ENCODE measurements at places on chromosomes 6 and 20.

- DNase-seq: no peak
Observed at GRCh38 chr6:106890447-106890846, 84.1 kb downstream of the CD24 start.

DNA sequence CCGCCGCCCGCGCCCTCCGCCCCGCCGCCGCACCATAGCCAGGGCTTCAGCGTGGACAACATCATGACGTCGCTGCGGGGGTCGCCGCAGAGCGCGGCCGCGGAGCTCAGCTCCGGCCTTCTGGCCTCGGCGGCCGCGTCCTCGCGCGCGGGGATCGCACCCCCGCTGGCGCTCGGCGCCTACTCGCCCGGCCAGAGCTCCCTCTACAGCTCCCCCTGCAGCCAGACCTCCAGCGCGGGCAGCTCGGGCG is 1.5 kb downstream of the FOXC1 start:
- DNase-seq: no peak

DNA sequence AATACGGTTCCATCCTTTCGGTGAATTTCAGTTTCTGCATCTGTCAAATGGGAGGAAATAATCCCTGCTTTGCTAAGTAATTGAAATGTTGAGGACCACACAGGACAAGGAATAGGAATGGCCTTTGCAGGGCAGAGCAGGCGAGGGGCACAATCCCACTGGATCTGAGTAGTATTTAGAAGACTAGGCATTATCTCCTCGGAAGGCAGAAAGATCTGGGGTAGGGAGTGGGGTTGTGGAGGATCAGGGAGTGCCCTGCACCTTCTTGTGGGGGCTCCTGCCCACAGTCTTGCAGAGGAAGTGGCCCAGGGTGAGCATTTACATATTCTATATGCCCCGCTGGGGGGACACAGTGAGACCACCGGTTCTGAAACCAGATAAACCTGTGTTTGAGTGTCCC is 87.1 kb upstream of the SIRPA start:
- DNase-seq: no peak

GRCh38 chr6:166898910-166899309 is 57.4 kb downstream of the RNASET2 start:
- DNase-seq: no peak

GRCh38 chr6:159064477-159064876 is 19.7 kb upstream of the TAGAP start:
- DNase-seq: no peak

- no peak for DNase-seq
Observed at GRCh38 chr20:45056473-45057173, 44.3 kb downstream of the KCNS1 start.

DNA sequence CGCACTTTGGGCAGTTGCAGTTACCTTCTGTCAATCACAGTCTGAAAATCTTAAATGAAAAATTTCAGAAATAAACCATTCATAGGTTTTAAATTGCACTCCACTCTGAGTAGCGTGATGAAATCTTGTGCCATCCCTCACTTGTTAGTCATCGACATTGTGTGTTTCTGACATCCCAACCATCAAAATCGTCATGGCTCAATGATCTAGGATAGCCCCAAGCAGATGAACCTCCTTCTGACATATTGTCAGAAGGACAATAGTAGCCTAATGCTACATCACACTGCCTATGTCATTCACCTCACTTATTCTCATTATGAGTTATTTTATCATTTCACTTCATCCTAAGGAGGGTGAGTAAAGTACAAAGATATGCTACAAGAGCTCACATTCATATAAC is 284.8 kb downstream of the PTPRK start:
- DNase-seq: no peak

DNA sequence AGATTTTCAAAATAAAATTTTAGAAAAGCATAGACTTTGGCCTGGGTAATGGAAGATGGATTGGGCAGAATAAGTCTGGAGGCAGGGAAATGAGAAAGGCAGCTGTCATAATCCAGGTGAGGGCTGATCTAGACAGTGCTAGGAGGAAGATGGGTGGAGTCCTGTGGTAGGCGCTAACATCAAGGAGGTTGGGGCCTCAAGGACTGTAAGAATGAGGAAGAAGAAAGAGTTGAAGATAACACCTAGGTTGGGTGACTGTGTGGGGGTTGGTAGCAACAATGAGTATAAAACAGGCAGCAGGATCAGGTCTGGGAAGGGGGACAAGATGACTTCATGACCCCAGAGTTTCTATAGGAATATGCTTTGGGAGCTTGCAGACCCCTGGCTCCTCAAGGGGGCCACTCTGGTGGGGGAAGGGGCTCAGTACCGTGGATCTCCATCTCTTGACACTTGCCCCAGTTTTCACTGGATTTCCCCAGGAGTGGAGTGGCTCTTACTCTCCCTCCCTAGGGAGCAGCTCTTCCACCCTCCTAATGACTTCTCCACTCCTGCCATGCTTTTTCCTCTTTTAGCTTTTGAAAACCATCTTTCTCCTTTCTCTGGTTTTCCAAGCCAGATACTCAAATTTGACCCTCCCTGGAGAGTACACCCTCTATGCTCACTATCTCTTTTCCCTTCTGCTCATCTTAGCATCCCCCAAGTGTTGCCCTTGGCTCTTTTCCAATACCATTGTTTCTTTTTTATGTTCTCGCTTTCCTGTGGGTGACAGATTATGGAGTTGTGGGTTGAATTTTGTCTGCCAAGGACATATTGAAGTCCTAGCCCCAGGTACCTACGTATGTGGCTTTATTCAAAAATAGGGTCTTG is 14.8 kb downstream of the TRIM31 start:
- no peak for DNase-seq

DNA sequence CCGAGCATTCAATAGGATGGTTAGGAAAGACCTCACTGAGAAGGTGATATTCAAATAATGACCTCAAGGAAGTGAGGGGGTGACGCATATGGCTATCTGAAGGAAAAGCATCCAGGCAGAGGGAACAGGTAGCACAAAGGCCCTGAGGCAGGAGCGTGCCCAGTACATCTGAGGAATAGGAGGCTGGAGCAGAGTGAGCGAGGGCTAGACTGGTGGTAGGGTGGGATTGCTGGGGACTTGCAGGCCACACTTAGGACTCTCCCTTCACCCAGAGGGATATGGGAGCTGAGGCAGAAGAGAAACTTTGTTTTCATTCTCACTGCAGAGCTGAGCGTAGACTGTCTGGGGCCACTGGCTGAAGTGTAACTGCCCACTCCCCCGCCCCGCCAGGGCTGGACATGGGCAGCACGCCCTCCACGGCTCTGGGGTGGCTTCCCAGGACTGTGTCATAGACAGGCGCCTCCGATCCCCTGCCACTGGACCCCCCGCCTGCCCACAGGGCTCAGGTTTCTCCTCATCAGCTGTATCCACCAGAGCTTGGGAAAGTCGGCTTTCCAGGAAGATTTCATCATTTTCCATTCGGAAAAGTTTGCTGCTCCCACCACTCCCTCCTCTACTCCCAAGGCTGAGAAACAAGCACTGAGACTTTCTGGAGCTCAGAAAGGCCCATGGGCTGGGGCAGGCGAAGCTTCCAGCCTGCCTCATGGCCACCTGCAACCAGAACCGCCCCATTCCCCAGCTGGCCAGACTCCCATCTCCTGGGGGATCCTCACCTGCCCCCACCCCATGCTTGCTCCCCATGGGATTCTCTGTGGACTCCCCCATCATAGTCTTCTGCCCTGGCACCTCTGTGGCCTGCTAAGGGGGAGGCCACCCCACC is 142.6 kb downstream of the MRPL14 start:
- peak; percentile 80 for DNase-seq

DNA sequence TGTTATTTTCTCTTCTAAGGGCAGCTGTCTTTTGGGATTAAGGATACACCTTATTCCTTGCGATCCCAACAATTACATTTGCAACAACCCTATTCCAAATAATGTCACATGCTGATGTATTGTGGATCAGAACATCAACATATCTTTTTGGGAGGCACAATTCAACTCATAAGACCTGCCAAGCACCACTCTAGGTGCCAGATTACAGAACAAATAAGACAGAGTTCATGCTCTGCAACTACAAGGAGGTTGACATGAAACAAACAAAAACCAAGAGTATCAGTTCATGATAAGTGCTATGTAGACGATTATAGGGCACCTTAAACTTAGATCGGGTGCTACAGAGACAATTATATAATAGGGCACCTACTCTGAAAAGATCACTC is 203.2 kb upstream of the SGK1 start:
- DNase-seq: no peak

GRCh38 chr6:41153992-41154625 is at the start of gene TREML1:
Gene TREML1 (minus strand): TSS chr6:41154347. CDS start chr6:41154288, 59 bp downstream.
- DNase-seq: no peak

DNA sequence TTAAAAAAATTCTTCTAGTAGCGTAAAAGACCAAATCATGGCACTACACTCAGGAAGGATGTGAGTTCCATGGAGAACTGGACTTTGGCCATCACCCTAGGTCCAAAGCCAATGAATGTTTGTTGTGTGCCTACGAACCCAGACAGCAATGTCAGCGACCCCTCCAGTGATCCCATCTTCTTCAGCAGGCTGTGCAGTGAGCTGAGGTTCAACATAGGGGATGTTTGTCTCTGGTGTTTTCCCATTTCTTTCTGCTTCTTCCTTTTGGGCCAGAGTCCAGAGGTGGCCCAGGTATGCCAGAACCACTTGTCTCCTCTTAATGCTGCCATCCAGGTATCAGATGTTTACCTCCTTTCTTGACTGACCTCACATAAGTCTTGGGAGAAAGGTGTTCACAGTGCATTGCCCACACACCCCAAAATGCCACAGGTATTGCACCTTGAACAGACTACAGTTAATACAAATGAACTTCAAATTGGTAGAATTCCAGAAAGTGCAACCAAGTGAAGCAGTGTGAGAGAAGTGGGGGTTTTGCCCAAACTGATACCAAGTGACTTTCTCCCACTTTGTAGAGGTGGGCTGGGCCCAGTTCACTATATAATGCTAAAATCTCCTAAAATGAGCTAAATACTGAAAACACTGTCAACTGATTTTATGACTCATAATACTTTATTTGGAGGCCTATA is 14.1 kb downstream of the KIZ start:
- DNase-seq: no peak

- DNase-seq: no peak
Observed at GRCh38 chr6:166418691-166419143, 36.0 kb upstream of the MPC1 start.

GRCh38 chr6:116280161-116280932 is 617 bp upstream of the TSPYL1 start:
- peak; percentile 74 for DNase-seq

GRCh38 chr6:84816741-84817140 is 52.3 kb upstream of the TBX18 start:
- DNase-seq: no peak

GRCh38 chr6:155377061-155377460 is 62.8 kb upstream of the TFB1M start:
- no peak for DNase-seq

- DNase-seq: no peak
Observed at GRCh38 chr6:125165256-125165655, 11.7 kb downstream of the TPD52L1 start.

- peak; percentile 52 for DNase-seq
Observed at GRCh38 chr6:43773050-43773979, 3.3 kb downstream of the VEGFA start.
